ENCODE measurements at places on chromosomes 1 and 21. TPM values are rescaled to one million over a fixed set of nuclear protein-coding genes. Genes with fewer than 3 reads are reported as not detected.

DNA sequence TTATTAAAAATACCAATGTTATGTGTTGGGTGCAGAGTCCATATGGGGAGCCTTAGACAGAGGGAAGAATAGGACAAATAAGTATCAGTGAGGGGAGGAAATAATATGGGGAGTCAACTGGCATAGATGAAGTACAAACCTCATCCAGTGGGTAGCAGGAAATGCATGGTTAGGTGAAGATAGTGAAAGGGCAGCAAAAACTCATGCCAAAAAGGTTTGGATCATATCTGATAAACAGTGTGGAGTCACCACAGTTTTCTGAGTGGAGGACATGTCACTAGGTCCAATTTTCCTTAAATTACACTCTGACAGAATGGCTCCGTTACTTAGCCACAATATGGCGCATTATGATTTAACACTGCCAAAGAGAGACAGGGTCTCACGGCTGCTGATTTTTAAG lies 10.3 kb downstream of the DUSP23 start:
- DNase-seq = no peak

DNA sequence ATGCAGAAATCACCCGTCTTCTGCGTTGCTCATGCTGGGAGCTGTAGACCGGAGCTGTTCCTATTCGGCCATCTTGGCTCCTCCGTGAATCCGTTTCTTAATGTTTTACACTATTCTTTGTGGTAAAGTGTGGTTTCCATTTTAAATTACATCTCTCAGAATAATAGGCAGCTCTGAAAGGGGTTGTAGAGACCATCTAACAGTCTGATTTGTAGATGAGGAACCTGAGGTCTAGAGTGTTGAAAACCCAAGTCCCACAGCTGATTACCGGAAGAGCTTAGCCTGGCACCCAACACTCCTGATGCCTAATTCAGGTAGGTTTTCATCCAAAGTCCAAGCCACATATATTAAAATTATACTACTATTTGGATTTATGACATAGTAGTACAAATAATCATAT lies 144.0 kb downstream of the LEPR start:
- no peak for DNase-seq

- DNase-seq = no peak
Observed at GRCh38 chr1:170032531-170033280, 41.8 kb downstream of the KIFAP3 start.

LCE2B gene
- not detected for total RNA-seq

GRCh38 chr1:66247415-66248208 lies 286.3 kb upstream of the SGIP1 start:
- DNase-seq = no peak

DNA sequence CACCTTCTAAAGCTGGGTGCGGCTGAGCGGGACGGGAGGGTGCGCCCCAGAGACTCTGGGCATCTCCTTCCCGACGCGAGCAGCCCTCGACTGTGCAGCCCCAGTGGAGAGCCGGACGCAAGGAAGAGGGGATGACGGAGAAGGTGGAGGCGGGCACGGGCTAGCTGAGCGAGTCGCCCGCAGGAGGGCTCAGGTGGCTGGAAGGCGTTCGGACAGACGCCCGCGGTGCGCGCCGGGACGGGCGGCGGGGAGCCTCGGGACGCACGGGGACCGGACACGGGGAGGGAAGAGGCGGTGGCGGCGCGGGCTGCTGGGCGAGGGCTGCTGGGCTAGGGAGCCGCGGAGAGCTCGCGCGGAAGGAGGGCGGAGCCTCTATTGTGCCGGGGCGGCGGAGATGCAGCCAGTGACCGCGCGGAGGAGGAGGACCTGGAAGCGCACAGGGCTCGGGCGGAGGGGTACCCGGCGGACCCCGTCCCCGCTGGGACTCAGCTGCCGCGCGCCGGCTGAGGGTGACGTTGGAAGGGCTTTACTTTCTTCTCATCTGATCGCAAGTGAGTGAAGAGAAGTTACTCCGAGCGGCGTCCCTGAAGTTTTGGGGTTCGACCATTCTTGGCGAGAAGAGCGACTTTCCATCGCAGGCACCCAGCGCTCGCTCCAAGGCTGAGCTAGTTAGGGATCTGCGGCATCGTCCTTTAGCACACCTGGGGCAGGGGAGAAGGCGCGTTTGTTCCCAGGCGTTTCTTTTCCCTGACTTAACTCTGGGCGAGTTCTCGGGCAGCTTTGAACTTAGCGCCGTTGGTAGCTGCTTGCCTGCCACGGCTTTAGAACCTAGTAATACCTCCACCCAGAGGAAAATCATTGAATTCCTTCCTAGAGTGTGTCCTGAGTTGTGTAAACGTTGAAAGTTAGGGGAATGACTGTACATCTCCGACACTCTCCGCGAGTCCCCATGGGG lies at the start of gene OLFML2B:
Gene OLFML2B, minus strand, starts transcription at position 323 of the 955 bp plus-strand sequence. CDS start 439 bp downstream, outside the sequence.
- peak; percentile 86 for DNase-seq

GBP7 gene
- not detected for total RNA-seq

GRCh38 chr1:203290261-203291089 lies 14.8 kb upstream of the BTG2 start:
- DNase-seq = peak; percentile 94

DNA sequence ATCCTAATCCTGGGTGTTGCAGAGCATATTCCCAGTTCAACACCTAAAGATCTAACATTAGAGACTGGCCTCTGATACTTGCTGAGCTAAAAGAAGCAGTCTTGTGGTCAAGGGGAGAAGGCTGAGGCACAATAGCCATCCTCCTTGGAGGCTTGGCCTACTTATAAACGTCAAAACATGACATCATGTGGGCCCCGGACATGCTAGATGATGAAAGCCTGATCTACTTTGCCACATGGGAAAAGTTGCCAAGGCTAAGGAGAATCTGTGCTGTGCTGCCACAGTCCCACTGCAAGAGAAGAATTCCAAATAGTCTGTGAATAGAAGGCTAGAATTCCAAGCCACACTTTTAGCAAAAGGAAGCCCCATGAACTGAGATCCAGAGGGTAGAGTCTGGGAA lies 43.9 kb upstream of the SAMD13 start:
- no peak for DNase-seq

Data from testis (tissue), 5 donors.